ENCODE measurements at places on chromosomes 6 and 20.

- DNase-seq: no peak
Measured at GRCh38 chr20:17304774-17305173, 77.9 kb downstream of the PCSK2 start.

DNA sequence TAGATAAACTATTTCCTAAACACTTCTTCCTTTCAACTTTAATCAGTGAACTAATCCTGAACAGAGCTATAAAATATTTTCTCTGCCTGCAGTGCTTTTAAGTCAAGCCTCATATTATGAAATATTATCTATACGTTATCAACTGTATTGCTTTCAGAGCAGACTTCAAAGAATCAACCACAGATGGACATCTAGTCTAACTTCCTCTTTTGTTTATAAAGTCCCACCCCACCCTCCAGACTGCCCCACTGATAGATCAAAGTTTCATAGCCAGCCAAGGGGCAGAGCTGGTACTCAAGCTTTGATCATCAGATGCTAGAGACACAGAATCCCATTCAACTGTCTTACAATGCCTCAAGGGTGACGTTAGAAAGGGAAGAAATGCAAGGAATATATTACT, 308.3 kb downstream of the LAMA2 start:
- DNase-seq: no peak

DNA sequence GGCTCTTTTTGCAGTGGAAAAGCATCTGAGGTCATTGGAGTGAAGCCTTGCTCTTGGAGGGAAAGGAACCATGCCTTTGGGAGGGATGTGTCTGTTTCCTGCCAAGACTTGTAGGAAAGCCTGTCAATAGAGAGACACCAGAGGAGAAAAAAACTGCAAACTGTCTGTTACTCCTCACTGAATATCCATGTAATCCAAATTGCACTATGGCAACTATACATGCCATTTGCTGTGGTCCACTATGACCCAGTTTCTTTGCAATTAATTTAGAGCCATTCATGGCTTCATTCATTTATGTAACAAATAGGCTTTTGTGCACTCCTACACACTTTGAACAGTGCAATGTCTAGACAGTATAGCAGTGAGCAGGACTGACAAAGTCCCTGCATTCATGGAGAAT, 296.5 kb downstream of the SLC35F1 start:
- DNase-seq: no peak

DNA sequence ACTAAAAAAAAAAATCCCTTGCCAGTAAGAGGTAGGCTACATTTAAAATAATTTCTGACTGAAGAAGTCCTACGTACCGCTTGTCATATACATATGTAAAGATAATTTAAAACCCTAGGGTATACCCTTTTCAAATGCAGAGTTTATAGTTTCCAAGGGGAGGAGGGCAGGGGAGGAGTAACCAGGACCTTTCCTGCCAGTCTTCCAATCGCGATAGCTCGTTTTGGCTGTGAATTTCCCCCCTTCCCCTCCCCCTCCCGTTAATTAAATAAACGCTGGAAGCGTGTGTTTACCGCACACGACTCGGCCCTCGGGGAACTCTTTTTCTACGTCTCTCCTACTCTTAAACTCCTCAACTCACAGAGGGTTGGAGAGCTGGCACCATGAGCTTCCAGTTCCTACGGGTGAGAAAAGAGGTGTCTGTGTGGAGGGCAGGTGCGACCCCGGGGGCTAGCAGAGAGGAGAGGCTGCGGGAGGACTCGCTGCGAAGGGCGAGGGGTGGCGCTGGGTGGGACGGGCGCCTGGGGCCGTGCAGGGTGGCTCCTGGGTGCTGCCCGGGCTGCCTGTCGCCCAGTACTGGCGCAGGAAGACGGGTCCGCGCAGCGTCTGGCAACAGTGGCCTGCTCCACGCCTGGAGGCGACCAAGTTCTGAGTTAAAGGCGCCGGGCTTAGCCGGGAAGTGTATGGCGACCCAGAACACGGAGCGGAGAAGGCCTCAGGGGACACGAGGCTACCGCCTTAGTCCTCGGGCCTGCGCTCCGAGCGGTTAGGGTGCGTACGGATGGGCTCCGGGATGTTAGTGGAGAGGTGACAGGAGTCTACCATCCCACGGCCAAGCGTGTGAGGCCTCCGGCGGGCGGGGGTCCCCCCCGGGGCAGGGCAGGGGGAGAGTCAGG, 4.1 kb upstream of the TFAP2C start:
- no peak for DNase-seq

DNA sequence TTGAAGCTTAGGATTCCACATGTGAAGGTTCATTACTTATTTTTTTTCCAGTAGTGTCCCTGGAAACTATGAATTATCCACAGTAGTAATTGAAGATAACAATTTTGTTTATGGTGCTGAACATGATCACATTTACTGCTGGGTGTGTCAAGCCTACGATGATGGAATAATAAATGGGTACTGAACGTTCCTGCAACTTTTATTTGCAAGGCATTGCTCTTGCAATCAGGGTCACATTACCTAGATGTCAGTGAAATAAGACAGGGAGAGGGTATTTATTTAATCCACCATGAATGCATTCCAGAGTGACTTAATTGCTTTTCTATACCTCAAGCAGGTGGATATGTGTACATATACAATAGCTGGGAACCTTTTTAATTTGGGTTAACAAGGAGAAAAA, 27.0 kb upstream of the MLIP start:
- DNase-seq: no peak

DNA sequence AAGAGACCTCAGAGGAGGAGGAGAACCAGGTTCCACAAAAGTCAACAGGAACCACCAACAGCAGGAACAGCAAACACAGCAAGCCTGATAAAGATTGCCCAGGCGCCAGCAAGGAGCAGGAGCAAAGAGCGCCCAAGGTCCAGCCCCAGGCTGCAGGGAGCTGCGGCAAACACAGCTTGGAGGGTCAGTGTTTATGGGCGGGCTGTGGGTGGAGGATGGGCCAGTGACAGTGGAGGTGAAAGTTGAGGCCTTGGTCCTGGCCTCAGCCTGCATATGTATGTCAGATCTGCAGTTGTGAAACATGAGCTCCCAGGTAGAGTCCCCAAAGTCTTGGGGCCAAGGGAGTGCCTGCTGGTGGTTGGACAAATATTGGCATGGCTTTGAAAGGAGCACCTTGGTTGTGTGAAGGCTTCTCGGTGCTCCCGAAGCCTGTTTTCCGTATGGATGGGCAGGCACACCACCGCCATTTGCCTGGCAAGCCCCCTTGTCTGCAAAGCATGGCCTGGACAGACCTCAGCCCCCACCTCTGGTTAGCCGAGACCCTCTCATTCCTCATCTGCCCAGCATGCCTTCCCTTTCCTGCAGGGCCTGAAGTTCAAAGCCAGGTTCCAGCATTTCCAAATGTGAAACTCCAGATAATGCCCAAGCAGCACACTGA, 2.0 kb upstream of the CAPN11 start:
- no peak for DNase-seq

- DNase-seq: no peak
Measured at GRCh38 chr6:44285552-44286284, 15.5 kb downstream of the TMEM151B start.

DNA sequence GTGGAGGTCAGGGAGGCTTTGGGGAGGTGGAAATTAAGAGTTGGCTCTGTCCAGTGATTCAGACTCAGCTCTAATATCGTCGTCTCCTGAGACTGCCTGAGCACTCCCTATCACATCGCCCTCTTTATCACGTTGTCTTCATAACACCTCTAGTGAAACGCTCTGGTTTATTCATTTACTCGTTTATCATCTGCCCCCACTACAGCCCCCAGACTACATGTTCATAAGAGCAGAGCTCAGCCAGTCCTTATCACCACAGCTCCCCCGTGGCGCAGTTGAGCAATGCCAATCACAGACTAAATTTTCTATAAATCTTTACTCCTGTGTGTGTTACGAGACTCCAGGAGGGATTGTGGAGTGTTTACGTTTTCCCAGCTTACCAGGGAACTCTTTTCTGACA, 316.2 kb downstream of the ADGRB3 start:
- no peak for DNase-seq

- no peak for DNase-seq
Measured at GRCh38 chr20:35155936-35156335, 8.8 kb upstream of the EDEM2 start.

- no peak for DNase-seq
Measured at GRCh38 chr20:25686081-25687067, 10.3 kb downstream of the ZNF337 start.

DNA sequence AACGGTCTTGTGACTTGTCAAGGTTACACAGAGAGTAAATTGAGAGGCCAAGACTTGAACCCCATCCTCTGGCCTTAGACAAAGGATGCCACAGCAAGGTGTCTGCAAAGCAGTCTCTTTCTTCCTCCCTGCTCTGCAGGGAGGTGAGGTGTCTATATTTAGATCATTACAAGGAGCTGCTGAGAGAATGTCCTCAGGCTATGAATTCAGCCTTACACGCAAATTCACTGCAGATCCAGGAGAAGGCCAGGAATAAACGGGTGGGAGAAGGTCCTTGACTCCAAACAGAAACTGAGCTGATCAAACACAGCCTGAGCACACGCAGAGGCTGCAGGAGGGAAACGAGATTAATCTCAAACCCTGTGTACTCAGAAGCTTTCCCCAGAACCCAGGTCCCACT, 48.6 kb upstream of the PTPRT start:
- DNase-seq: no peak

DNA sequence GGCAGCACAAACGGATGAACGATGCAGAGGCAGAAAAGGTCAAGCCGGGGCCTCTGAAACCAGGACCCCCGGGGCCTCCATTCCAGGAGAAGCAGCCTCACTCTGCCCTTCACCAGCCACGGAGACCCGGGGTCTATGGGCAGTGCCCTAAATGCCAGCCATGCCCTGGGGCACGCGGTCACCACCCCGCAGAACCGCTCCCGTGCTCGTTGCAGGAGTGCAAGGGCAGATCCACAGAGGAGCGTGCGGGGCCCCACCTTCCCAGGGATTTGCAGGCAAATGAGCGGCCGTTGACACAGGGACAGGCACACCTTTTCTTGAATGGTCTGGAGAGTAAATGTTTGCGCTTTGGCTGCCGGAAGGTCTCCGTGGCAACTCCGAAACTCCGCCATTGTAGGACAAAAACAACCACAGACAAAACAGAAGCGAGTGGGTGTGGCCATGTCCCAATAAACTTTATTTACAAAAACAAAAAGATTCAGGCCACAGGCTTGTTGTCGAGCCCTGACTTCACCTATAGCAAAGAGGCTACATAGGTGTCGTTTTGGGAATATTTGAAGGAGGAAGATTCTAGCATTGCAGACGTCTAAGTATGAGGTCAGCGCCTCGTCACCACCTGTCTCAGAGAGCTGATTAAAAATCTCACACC, 163.3 kb downstream of the TAF4 start:
- no peak for DNase-seq

GRCh38 chr20:13265941-13266340, 44.9 kb downstream of the ISM1 start:
- DNase-seq: no peak

GRCh38 chr20:39076958-39077357, 114.8 kb downstream of the DHX35 start:
- no peak for DNase-seq

GRCh38 chr20:45861221-45862075, 4.0 kb downstream of the ZSWIM3 start:
- no peak for DNase-seq

DNA sequence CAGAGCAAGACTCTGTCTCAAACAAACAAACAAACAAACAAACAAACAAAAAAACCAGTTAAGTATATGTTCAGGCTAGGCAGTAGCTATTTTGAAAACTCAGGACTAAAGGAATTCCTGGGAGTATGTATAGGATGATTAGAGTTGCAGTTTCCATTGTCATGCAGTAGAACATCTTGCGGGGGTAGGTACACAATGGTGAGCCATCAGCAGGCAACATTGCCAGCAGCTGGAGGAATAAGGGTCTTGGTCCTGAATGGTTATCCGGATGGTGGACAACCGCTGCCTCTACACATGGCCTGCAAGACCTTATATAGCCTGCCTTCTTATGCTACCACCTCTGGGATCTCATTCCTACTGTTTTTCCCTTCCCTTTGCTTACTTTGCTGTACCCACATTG, 297.5 kb downstream of the SOX4 start:
- no peak for DNase-seq

DNA sequence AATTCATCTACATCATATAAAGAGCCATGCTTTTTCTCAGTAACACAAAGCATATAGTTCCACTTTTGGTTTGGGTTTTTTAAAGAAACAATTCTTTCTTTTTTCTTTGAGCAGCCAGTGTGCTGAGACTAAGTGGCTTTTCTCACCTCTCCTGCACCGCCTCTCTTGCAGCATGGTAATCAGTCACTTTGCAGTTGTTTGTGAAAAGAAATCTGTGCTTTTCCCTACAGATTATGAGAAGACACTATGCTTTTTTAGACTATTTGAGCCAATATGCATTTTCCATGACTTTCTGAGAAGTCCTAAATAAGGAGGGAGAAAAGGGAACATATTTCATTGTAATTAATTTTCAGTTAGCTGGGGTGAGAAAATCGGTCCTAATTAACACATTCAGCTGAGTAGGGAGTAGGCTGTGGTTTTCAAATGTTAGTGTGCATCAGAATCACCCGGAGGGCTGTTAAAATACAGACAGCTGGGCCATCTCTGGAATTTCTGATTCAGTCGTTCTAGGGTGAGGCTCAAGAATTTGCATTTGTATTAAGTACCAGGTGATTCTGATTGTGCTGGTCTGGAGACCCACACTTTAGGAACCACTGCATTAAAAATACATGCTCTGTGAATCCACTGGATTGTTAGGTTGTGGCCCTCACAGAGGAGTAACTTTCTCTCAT, 155.2 kb downstream of the TINAG start:
- DNase-seq: no peak

DNA sequence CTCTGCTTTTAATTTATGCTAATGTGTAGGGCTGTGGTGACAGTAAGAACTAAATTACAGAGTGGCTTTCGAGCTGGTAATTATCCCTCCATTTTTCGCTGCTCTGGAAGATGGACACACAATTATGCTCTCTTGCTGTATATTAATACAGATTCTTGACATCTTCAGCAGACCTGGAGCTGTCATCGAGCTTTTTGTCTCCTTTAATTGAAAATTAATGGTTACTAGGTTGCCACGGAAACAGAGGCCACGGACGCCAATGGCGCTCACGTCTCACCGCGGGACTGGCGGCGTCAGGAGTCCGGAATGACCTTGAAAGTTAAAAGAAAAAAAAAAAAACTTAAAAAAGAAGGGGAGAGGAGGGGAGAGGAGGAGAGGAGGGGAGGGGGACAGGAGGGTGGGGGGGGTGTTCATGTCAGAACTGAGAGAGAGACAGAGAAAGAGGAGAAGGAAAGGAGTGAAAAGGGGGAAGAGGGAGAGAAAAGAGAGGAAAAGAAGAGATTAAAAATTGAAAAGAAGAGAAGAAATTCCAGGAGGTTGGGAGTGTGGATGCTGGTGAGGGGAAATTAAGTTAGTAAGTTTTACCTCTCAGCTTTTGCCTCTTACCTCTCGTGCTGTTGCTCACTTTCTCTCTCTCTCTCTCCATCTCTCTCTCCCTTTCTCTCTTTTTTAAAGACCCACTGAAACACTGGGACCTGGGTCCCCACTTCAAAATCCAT, 22.1 kb upstream of the FOXP4 start:
- DNase-seq: no peak

DNA sequence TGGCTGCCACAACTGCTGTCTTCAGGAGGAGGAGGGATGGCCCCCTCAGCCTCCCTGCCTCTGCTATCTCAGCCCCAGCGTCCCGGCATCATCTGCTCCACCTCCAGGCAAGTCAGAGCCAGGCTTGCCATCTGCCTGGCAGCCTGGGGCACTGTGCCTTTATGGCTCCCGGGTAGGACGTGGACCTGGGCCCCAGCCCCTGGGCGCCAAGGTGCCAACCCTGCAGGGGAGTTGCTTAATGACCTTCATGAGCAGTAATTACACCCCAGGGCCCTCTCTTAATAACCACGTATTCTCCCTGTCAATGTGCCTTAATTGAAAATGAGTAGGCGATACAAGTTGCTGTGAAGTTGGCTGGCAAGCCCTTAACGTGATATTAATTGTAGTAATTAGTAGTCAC, 122.1 kb upstream of the MLN start:
- DNase-seq: no peak

- DNase-seq: no peak
Measured at GRCh38 chr6:124073820-124074587, 270.3 kb downstream of the NKAIN2 start.
